ENCODE measurements at places on chromosomes 12 and 14.

GRCh38 chr14:74616996-74617700, 5.1 kb upstream of the LTBP2 start:
- DNase-seq: peak; percentile 64

DNA sequence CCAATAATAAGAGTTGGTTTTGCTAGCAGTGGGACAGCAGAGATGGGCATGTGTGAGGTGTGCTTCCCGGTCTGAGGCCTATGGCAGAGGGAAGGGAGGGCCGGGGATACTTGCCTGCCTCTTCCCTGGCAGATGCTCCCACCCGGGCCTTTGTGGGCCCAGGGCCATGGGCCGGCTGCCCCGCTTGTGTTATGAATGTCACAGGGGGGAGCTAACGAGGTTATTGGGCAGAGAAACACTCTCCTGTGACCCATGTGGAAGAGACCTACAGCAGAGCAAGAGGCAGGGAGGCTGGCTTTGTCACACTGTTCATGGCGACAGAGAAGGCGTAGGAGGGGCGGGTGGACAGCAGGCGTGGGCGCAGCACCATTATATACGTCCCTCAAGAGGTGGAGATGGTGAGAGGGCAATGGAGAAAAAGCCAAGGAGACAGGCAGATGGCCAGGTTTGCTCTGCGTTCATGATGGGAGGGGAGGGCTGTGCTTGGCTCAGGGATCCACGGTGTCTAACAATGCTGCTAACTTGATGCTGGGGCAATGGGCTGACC, 13.3 kb downstream of the CCND2 start:
- DNase-seq: peak; percentile 43

DNA sequence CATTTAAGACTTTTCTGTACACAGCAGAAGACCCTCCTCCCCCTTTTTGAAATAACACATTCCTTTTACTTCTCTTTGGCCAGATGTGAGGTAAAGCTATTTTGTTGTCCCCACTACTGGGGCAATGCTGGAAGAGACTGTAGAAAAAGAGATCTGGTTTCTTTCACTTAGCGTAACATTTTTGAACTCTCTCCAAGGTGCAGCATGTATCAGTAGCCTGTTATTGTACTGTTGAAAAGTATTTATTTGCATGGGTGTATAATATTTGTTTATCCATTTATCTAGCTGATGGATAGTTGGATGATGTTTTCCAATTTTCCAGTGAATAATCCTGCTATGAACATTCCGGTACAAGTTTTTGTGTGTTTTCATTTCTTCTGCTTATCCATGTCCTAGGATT, 335.2 kb downstream of the SOX5 start:
- DNase-seq: no peak

- peak; percentile 82 for DNase-seq
Observed at GRCh38 chr14:55731881-55732498, 152.0 kb downstream of the KTN1 start.

- peak; percentile 79 for DNase-seq
Observed at GRCh38 chr12:115794659-115795081, 482.8 kb downstream of the MED13L start.
